Stimulated activated CD4-positive, alpha-beta T cell treated with anti-CD3 and anti-CD28 coated beads, Interleukin-1b, Interleukin-23, amount 100 ng/mL, for 1 hour (primary cell): ENCODE measurements at places on chromosomes 5 and 9.

DNA sequence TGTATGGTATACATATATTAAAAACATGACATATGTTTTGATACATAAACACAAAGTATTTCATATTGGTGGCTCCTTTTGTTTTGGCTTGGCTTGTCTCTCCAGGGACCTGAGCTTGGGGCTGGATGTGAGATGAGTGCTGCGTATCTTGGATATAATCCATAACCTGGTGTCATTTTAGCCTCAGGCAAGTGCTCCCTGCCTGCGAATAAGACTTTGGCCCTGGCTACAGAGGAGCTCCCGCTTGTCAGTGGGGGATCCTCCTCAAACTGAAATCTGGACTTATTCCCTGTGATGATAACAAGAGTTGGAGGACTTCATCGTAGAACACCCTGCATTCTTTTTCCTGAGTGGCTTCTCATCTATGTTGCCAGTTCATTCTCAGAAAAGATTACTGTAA is 341.7 kb upstream of the CLINT1 start:
- DNase-seq = no peak

DNA sequence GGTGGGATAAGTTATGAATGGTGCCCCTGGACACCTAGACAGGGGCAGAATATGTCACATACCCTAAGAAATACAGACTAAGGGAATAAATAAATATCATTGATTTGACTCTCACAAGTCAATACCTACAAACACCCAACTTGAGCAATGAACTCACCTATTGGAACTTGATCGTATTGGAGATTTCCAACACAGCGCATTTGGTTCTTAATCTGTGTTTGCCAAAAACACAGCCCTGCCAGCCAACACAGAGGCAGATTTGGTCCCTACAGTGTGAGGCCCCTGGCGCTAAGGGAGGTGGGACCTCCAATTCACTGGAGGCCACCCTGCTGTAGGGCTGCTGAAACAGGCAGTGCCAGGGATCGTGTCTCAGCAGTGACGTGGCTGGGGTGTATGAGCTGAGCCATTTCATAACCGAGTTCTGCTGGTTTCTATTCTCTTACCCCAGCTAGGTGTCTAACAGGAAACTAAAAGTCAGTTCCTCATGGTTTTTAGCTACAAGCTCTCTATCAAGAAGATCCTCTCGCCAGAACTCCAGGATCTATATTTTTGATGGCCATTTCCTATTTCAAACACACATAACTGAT is 84.5 kb downstream of the SLC1A1 start:
- no peak for DNase-seq

- no peak for DNase-seq
These were observed 251.8 kb upstream of the DMRT1 start for GRCh38 chr9:589723-590122.

GRCh38 chr5:108720391-108720790 is 27.3 kb upstream of the FER start:
- DNase-seq = no peak

DNA sequence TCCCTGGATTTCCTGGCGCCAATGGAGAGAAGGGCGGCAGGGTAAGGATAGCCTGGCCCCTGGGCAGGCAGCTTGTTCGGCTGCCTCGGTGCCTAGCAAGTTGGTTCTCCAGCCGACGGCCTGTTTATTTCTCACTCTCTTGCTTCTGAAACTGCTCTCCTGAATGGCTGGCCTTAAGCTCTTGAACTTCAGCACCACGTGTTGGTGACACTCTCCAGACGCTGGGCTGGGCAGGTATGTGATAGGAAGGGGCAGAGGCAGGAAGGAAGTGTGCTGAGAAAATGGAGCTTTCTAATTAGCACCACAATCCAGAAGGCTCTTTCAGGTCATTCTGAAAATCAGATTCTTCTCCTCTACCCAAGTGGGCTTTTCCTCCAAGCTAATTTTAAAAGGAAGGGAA is 91.4 kb upstream of the FCN2 start:
- DNase-seq = no peak
